Left lung (tissue), 14 donors: ENCODE measurements at places on chromosomes 2 and 18. TPM values are rescaled to one million over a fixed set of nuclear protein-coding genes. Genes with fewer than 3 reads are reported as not detected.

GRCh38 chr2:64492821-64493220, 31.3 kb upstream of the AFTPH start:
- DNase-seq = no peak

GRCh38 chr2:177272765-177273164, 8.2 kb upstream of the NFE2L2 start:
- no peak for DNase-seq

DNA sequence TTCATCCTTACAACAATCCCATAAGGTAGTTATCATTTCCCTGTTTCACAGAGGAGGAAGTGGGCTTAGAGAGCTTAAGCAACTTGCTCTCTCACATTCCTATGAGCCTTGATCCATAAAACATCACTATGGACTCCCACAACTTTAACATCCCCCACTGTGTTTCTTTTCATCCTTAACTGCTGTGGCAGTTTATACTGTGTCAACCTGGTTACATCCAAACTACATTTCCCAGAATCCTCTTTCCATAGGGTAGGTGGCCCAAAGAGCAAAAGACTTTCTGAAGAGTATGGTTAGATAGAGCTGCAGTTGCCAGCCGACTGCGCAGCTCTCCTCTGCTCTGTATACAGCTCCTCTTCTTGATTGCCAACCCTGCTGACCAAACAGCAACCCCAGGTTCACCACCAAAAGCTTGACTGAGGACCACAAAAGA, 22.5 kb downstream of the MAP3K2 start:
- no peak for DNase-seq

DNA sequence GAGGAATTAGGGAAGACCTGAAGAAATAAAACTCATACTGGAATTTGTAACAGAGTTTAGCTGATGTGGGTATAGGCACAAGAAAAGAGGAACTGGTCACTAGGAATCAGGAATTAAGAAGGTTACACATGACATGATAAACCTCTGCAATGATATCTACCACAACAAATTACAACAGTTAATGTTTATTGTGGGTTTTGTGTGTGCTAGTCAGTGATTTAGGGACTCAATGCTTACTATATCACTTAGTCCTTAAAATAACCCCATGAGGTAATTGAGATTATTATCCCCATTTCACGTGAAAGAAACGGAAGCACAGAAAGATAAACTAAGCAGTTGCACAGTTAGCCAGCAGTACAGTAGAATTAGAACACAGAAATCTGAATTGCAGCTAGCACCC, 415.8 kb upstream of the ZEB2 start:
- DNase-seq = no peak

The PAX8 gene
- total RNA-seq = 2.6 TPM
